ENCODE measurements at places on chromosomes 4 and X.

DNA sequence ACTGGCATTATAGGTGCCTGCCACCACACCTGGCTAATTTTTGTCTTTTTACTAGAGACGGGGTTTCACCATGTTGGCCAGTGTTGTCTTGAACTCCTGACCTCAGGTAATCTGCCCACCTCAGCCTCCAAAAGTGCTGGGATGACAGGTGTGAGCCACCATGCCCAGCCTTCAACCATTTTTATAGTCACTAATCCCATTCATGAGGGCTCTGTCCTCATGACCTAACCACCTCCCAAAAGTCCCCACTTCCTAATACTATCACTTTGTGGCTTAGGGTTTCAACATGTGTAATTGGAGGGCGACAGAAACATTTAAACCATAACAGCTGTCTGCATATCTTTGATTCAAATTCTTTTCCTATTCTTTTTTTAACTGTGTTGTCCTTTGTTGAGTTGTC lies 229.6 kb upstream of the AGA start:
- no peak for DNase-seq

DNA sequence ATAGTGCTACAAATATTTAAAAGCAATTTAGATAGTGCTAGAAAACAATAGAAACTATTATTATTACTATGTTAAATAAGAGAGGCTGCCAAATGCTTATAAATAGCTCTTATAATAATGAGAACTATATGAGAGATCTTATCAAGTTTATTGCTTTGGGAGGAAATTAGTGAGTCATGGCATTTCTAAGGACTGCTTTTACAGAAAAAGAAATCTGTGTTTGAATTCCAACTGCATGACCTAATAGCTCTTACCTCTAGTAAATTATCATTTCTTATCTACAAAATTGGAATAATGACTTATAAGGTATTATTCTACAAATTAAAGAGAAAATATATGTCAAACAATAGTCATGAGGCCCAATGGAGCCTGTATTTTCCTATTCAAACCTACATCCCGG lies 177.2 kb downstream of the GABRG1 start:
- no peak for DNase-seq

DNA sequence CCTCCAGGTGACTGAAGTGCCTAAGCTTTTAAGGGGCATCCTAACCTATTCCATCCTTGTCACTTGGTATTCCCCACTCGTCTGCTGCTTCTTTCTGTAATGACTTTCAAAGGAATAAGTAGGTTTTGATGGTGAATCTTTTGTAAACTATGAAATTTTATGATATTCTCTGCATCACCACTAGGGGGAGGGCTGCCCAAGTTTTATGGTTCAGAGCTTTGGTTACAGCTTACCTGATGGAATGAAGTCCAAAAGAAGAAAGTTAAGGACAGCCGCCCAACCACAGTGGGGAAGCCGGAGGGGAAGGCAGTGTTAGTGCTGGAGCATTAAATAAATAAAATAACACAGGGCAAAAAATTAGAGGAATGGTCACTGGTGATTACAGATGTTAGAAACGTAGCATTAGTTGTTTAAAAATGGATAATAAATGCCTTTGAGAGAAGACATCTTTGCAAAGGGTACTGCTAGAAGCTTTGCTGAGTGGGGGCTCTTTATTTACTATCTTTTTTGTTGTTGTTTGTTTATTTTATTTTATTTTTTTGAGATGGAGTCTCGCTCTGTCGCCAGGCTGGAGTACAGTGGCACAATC lies 204.9 kb downstream of the GBA3 start:
- no peak for DNase-seq

DNA sequence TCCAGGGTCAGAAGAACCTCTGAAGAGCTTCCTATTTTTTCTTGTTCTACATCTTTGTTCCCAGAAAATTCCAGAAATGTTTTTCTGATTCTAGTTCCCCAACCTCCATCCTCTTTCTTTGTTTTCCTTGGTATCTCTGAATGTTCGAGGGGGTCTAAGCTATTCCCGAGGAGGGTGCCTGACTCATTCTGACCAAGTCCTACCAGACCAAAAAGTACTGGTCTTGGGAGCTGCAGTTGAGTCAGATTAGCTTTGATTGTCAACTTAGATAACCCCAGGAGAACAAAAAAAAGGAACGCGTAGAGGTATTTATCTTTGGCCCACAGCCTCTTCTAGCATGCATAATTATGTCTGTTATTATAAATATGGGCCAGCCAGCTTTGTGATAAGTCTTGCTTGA lies 12.1 kb upstream of the TENM3 start:
- no peak for DNase-seq

- DNase-seq: no peak
Observed at GRCh38 chr4:82957045-82957444, 53.6 kb downstream of the LIN54 start.

DNA sequence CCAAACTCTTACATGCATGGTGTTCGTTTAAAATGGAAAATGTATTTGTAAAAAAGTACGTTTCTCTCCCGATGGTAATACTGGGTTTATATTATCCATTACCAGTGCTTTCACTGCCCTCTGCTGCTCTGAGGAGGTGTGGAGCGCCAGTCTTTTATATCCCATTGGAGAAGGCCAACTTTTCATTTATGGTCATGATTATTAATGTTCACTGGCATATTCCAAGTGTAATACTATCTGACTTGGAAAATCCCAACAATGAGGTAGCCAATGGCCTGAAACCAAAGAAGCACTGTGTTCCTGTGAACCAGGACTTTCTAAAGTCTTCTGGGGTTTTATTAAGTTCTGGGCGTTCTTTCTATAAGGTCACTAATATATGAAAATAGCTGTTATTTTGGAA lies 80.7 kb downstream of the SYNPO2 start:
- DNase-seq: no peak

- DNase-seq: no peak
Observed at GRCh38 chrX:70508296-70508911, 63.8 kb downstream of the DLG3 start.

GRCh38 chr4:139525414-139525813 lies 30.6 kb downstream of the SETD7 start:
- no peak for DNase-seq

DNA sequence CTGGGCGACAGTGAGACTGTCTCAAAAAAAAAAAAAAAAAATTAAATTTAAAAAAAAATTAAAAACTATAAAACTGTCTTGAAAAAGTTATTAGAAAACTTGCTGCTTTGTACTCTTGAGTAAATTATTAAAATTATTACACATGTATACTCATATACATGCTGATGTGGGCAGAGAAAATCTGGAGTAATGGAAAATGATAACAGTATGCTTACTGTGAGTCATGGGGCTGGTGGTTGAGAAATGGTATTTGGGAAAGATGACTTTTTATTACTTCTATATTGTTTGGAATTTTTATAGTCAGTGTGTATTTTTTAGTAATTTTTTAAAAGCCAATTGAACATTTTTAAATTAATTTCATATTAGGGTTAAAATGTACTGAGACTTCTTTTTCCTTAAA lies 7.5 kb downstream of the YY2 start:
- no peak for DNase-seq

DNA sequence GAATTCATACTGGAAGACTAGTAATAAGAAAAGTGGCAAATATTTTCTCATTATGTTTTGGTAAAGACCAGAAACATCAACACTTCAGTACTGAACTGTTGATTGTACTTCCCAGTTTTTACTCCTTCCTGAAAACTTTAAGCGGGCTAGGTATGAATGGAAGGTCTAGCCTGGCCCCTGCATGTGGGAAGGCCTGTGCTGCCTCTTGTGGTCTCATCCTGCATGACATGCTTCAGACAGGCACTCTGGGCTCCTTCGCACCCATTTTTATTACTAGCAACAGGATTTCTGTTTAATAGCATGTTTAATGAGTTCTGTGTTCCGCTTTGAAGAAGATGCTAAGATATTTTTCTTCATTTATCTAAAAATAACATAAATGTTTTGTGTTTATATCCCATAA lies 279.1 kb downstream of the ANK2 start:
- no peak for DNase-seq

- DNase-seq: no peak
Observed at GRCh38 chr4:62145276-62145675, 945.1 kb downstream of the ADGRL3 start.

DNA sequence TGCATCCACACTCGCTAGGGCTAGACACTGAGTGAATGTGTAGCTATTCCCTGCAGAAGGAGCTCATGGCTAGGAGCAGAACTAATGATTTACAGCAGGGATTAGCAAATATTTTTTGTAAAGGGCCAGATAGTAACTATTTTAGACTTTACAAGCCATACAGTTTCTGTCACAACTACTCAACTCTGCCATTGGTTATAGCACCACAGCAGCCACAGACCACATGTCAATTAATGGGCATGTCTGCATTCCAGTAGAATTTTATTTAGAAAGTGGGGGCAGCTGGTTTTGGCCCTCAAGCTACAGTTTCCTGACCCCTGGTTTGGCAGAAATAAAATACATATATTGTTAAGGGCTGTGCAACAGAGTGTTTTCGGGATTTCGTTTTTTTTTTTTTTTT lies 192.6 kb downstream of the FRMPD4 start:
- DNase-seq: no peak

- no peak for DNase-seq
Observed at GRCh38 chrX:46485897-46486296, 59.3 kb downstream of the ZNF674 start.

DNA sequence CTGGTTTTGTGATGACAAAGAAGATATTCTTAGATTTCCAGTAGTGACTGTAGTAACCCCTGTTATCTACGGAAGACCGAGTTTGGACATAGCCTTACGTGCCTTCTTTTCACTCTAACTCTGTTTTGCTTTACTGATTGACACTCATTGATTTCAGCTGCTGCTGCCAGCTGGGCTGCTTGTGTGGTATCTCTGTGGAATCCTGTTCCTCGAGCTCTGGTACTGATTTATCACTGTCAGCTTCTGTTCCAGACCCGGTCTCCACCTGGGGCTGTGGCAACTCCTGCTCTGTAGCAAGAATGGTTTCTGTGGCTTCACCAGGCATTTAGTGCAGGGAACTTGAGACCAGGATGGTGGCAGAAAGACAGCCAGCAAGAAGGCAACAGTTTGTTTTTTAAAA lies 24.6 kb upstream of the LAP3 start:
- no peak for DNase-seq

GRCh38 chrX:50798783-50799182 lies 15.2 kb downstream of the SHROOM4 start:
- no peak for DNase-seq

- DNase-seq: no peak
Observed at GRCh38 chrX:1231850-1232465, 19.5 kb upstream of the CRLF2 start.

All from stimulated activated CD8-positive, alpha-beta memory T cell treated with anti-CD3 and anti-CD28 coated beads, Interleukin-4, amount 100 ng/mL, for 1 hour (primary cell).